Bone marrow (tissue), 2 donors: ENCODE measurements at places on chromosomes 7 and 10.
A peak's percentile ranks its signal among the peaks of the same experiment; 100 is the strongest.

GRCh38 chr7:988963-989529 lies 6.1 kb downstream of the CYP2W1 start:
- no peak for DNase-seq

DNA sequence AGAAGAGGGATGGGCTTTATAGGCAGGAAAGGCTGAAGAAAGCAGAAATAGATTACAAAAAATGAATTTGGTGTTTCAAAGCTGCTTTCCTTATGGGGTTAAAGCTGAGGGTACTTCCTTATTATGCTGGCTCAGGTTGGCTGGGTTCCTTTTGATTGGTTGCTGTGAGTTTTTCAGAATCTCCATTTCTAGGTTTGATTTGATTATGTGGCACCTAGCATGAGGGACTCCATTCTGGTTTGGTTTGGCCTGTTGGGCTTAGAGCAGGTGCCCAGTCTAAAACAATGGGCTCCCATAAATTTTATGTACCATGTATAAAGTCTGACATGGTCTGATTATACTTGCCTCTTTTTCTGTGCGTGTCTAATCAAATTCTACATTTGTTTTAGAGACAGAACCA lies 362.7 kb downstream of the CXCL12 start:
- no peak for DNase-seq

GRCh38 chr10:127855591-127855881 lies 37.2 kb downstream of the CLRN3 start:
- DNase-seq: no peak

DNA sequence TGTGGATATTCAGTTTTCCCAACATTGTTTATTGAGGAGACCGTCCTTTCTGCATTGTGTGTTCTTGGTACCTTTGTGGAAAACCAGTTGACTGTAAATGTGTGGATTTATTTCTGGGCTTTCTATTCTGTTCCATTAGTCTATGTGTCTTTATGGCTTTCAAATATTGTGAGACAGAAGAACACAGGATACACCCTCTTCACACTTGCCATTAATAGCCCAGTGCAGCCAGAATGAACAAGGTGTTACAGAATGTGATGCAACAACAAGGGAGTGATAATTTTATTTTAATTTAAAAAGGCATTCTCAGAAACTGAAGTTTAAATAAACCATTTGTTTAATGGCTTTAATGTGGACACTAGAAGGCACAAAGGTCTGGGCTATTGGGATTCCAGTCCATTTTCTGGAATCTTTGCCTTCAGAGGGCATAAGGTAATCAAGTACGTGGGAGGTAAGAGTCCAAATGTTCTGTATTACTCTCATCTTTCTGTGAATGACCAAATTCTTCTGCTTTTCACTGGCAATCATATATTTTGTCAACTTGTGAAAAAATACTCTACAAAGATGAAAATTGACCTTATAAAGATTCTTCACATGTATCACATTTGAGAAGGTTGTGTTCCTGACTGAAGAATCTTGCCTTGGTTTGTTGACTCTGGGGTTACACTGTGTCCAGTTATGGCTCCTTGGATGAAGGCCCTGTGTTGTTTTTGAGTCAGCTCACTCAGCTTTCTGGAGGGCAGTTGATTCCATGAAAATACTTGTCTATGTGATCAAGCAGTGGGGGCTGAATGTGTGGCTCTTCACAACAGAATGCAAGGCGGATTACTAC lies 962.7 kb downstream of the LRMDA start:
- no peak for DNase-seq

DNA sequence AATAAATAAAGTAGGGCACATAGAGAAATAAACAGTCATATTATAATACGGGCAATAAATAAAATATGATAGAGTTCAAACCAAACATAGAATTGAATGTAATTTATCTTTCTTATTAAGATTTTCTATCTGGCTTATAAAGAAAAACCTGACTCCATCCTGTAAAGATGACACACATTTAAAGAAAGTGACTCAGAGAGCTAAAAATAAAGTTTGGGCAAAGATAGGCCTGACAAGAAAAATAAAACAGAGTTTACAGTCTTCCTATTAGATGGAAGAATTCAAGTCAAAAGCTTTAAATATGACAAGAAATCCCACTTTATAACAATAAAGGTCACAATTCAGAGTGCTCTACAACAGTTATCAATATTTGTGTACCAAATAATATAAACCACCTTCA lies 580.6 kb downstream of the PHTF2 start:
- no peak for DNase-seq

- DNase-seq: no peak
Measured at GRCh38 chr7:19674266-19674960, 34.4 kb downstream of the POLR1F start.

DNA sequence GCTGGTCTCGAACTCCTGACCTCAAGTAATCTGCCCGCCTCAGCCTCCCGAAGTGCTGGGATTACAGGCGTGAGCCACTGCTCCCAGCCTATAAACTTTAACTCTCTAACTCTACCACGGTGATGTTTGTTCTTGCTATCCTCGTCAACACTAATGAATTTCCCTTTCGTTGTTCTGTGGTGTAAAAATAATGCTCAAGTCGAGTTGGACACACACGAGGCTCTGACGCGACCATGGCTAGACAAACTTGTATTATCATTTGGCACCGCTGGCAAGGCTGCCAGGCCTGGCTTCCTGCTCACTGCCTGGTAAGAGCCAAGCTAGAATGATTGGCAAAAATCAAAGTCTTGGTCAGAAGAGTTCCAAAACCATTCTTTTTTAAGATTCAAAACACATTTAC lies 167.0 kb upstream of the KLF6 start:
- no peak for DNase-seq

DNA sequence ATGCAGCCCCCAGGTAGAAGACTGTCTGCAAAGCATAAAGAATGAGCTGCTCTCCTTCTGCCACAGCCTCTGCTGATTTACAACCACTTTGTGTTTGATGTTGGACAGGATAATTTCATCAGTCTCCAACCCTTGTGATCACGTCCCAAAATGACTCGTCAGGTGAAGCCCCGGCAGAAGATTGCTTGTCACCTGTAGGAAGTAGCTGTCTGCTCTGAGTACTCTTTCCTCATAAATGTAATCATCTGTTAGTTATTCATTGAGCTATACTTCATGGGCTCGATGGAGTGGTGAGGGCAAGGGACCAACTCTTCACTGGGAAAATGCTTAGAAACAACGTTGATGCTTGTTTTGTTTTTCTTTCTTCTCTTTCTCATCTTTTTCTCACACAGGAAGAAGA lies 290.9 kb upstream of the SP8 start:
- no peak for DNase-seq

GRCh38 chr10:110918269-110918642 lies 724 bp downstream of the BBIP1 start:
- DNase-seq: no peak

- no peak for DNase-seq
Measured at GRCh38 chr7:129853661-129854268, 99.0 kb downstream of the UBE2H start.

DNA sequence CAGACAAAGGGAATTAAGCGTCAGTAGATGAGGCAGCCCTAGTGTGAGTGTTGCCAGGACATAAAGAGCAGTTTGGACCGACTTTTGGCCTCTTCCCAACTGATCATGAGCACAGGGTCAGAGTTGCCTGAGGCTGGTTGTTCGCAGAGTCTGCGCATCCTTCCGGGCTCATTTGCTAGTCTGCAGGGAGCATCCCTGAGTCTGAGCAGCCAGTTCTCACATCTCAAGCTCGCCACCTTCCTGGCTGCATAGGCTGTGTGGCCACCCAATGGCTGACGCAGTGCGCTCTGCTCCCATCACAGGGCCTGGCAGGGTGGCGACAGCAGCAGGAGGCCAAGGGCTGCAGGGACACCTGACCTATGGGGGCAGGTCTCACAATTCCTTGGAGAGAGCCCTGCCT lies 5.0 kb downstream of the GAD2 start:
- DNase-seq: no peak

- peak; percentile 67 for DNase-seq
Measured at GRCh38 chr7:117110480-117111315, 157.4 kb downstream of the ST7 start.

- no peak for DNase-seq
Measured at GRCh38 chr7:98659756-98660155, 42.7 kb downstream of the NPTX2 start.

GRCh38 chr7:53292341-53292740 lies 256.9 kb downstream of the POM121L12 start:
- no peak for DNase-seq
